Liver (tissue), 10 donors: ENCODE measurements at places on chromosomes 2 and 18.

DNA sequence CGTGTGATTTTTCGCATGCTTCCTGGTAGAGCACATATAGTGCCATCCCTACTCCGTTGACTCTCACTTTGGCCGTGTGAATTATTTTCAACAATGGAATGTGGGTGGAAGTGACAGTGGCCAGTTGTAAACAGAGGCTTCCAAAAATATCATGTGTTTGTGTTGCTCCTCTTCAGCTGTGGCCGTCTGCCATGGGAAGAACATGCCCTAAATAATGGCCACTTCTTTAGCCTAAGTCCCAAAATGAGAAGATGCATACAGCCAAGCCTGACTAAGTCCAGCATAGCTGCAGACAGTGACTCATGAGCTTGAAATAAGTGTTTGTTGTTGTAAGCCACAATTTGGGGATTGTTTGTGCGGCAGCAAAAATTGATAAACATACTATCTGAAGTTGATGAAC lies 8.9 kb upstream of the GALNT1 start:
- no peak overlapping the region for H3K27ac ChIP-seq
- no peak overlapping the region for H3K4me3 ChIP-seq
- no peaks in the 10 kb centered on the region for H3K27me3 ChIP-seq
- no peaks in the 10 kb centered on the region for H3K36me3 ChIP-seq
- no peak for DNase-seq

DNA sequence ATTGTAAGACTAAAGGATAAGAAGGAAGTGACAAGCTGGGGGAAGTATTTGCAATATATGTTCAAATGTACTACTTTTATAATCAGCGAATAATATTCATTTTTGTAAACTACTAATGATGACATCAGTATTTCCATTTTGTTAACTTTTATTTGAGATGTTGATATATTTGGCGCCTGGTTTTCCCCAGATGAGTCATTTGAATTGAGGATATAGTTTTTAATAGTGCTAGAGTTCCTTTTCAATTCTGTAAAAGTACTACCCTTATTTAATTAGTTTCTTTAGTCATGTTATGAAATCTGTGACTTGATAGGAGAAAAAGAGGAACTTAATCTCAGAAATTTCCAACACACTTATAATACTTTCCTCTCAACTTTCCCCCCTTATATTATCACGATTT lies 495.3 kb downstream of the IRS1 start:
- peaks cover 1% of the 10 kb centered on the region for H3K4me1 ChIP-seq
- H3K36me3 ChIP-seq = no peaks in the 10 kb centered on the region
- no peak for DNase-seq
- no peak overlapping the region for H3K27ac ChIP-seq
- H3K27me3 ChIP-seq = no peaks in the 10 kb centered on the region

DNA sequence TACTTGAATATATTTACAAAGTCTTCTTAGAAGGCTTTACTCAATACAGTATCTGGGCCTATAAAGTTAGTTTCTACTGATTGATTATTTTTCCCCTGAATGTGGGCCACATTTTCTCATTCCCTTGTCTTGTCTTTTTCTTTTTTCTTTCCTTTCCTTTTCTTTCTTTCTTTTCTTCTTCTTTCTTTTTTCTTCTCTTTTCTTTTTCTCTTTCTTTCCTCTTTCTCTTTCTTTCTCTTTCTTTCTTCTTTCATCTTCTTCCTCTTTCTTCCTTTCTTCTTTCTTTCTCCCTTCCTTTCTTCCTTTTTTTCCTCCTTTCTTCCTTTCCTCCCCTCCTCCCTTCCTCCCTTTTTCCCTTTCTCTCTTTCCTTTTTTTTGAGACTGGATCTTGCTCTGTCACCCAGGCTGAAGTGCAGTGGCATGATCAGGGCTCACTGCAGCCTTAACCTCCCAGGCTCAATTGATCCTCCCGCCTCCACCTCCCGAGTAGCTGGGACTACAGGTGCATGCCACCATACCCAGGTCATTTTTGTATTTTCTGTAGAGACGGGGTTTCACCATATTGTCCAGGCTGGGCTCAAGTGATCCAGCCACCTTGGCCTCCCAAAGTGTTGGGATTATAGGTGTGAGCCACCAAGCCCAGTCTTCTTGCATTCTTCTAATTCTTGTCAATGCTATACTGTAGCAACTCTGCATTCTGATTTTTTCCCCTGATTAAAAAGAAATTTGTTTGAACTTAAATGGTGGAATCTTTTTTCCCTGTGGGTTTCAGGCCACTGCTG lies 133.1 kb upstream of the FBXO11 start:
- no peaks in the 10 kb centered on the region for H3K36me3 ChIP-seq
- no peak overlapping the region for H3K27ac ChIP-seq
- no peak for DNase-seq
- no peaks in the 10 kb centered on the region for H3K4me1 ChIP-seq
- H3K27me3 ChIP-seq = no peaks in the 10 kb centered on the region

GRCh38 chr2:44844651-44845270 lies 96.7 kb upstream of the SIX3 start:
- H3K4me3 ChIP-seq = no peak overlapping the region
- no peak for DNase-seq
- no peaks in the 10 kb centered on the region for H3K4me1 ChIP-seq
- no peaks in the 10 kb centered on the region for H3K27me3 ChIP-seq

DNA sequence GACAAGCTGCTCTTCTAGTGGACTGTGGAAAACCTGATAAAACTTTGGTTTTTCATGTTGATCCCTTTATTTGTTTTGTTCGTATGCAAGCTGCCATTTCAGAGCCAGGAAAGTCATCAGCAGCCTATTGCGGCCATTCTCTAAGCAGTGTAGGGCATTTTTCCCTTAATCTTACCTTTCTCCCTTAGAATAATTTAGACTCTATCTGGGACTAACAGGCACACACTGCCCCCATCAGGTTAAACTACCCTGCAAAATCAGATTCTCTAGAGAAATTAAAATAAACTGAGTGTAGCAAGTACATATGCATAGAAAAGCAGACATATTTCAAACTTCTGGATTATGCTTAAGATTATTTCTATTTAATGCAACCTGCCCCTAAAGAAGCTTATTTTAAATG lies 347.5 kb downstream of the METTL4 start:
- no peaks in the 10 kb centered on the region for H3K4me1 ChIP-seq
- no peak overlapping the region for H3K4me3 ChIP-seq
- DNase-seq = no peak
- no peak overlapping the region for H3K27ac ChIP-seq

DNA sequence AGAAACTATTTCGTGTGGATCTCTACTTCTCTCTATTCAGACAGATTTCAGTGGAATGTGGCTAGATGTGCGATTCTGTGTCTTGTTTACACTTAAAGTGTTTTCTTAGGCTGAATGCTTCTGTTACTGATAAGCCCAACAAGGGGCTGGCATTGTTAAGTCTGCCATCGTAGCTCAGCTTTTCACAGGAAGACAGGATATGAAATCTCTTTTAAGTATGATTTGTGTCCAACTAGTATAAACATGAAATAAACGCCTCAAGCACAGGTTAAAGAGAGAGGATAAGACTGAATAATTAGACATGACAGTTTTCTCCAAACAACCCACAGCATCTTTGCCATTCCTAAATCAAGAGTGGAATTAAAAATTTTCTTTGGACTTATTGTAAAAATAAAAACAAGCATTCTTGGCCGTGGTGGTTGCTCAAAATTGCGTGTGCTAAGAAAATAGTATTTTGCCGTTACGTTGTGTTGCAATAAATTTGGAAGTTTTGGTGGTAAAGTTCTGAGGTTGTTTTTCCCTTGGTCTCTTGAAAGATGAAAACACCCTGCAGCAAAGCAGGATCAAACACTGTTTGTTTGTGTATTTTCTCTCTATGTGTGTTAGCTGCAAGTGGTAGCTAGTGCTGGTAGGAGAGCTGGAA lies 1.0 kb downstream of the VIT start:
- no peaks in the 10 kb centered on the region for H3K4me1 ChIP-seq
- H3K4me3 ChIP-seq = no peak overlapping the region
- H3K27me3 ChIP-seq = no peaks in the 10 kb centered on the region
- H3K27ac ChIP-seq = no peak overlapping the region
- H3K36me3 ChIP-seq = no peaks in the 10 kb centered on the region

- H3K4me1 ChIP-seq = peaks cover 2% of the 10 kb centered on the region
- no peaks in the 10 kb centered on the region for H3K36me3 ChIP-seq
- no peak overlapping the region for H3K4me3 ChIP-seq
- H3K27ac ChIP-seq = no peak overlapping the region
These were observed 113.1 kb upstream of the OSR1 start for GRCh38 chr2:19471491-19471890.

- no peak overlapping the region for H3K4me3 ChIP-seq
- no peaks in the 10 kb centered on the region for H3K4me1 ChIP-seq
- no peaks in the 10 kb centered on the region for H3K36me3 ChIP-seq
These were observed 314.5 kb downstream of the OSR1 start for GRCh38 chr2:19043893-19044292.

- H3K4me1 ChIP-seq = no peaks in the 10 kb centered on the region
- no peak for DNase-seq
- H3K36me3 ChIP-seq = no peaks in the 10 kb centered on the region
- no peaks in the 10 kb centered on the region for H3K27me3 ChIP-seq
- no peak overlapping the region for H3K4me3 ChIP-seq
These were observed 11.2 kb upstream of the INPP4A start for GRCh38 chr2:98433363-98433964.

DNA sequence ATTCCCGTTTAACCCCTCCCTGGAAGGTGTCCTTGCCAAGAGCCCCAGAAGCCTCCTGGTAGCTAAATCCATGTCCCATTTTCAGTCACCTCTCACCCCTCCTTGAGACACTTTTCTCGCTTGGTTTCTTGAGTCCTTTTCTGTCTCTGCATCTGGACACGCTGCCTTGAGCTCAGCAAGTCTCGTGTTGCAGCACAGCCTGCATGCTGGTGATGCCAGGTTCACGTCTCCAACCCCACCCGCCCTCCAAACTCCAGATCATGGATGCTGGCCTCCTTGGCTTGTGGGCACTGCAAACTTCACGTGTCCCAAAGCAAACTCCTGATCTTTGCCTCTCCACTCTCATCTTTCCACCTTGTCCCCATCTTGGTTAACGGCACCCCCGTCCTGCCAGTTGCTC lies 39.3 kb downstream of the CENPO start:
- no peaks in the 10 kb centered on the region for H3K27me3 ChIP-seq
- H3K27ac ChIP-seq = no peak overlapping the region
- no peak overlapping the region for H3K4me3 ChIP-seq
- peaks cover 2% of the 10 kb centered on the region for H3K4me1 ChIP-seq
- H3K36me3 ChIP-seq = no peaks in the 10 kb centered on the region

DNA sequence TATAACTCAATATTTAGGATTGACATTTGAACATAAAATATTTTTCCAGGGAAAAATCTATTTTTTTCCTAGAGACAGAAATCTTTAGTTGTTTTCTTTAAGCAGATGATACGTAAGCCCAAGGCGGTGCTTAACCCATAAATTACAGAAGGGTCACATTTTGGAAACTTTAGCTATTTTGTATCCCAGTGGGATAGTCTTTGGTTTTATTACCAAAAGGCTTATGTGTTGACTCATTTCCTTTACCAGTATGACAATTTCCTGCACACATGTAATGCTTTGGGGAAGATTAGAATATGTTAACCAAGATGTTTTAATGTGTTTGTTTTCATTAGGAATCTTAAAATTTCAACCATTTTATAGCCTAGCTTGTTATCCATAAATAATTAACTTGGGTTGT lies 24.8 kb downstream of the DYNC1I2 start:
- no peak overlapping the region for H3K4me3 ChIP-seq
- no peak overlapping the region for H3K27ac ChIP-seq
- no peak for DNase-seq
- H3K27me3 ChIP-seq = no peaks in the 10 kb centered on the region

- H3K27me3 ChIP-seq = no peaks in the 10 kb centered on the region
- H3K4me3 ChIP-seq = no peak overlapping the region
- DNase-seq = no peak
- H3K36me3 ChIP-seq = no peaks in the 10 kb centered on the region
- no peak overlapping the region for H3K27ac ChIP-seq
- no peaks in the 10 kb centered on the region for H3K4me1 ChIP-seq
These were observed 176.4 kb downstream of the TMEM247 start for GRCh38 chr2:46655551-46656436.

GRCh38 chr2:200314976-200315567 lies 8.6 kb downstream of the SPATS2L start:
- H3K4me3 ChIP-seq = no peak overlapping the region
- H3K4me1 ChIP-seq = peaks cover 63% of the 10 kb centered on the region
- no peak for DNase-seq
- no peak overlapping the region for H3K27ac ChIP-seq
- no peaks in the 10 kb centered on the region for H3K36me3 ChIP-seq

- DNase-seq = no peak
- H3K4me3 ChIP-seq = no peak overlapping the region
- no peaks in the 10 kb centered on the region for H3K4me1 ChIP-seq
- no peak overlapping the region for H3K27ac ChIP-seq
- no peaks in the 10 kb centered on the region for H3K27me3 ChIP-seq
These were observed 157.6 kb downstream of the ATAD2B start for GRCh38 chr2:23769364-23769763.

DNA sequence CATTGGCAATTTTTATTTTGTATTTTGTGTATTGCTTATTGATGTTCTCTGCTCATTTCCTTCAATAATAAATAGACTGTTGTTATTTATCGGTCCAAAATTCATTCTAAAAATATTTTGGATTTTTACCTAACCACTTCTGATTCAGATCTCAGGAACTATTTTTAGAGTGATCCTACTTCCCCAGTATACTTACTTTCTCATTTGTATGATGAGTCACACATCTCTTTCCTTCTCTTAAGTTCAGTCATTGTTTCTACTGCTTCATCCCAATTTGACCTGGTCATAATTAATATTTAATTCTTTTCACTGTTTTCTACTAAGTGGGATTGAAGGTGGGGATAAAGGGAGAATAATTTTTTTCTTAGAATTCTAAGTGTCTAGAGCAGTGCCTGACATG lies 75.1 kb downstream of the AGPS start:
- H3K36me3 ChIP-seq = peaks cover 13% of the 10 kb centered on the region
- H3K27me3 ChIP-seq = no peaks in the 10 kb centered on the region
- no peak for DNase-seq
- no peak overlapping the region for H3K4me3 ChIP-seq

- no peaks in the 10 kb centered on the region for H3K36me3 ChIP-seq
- DNase-seq = no peak
- H3K27ac ChIP-seq = no peak overlapping the region
- H3K4me3 ChIP-seq = no peak overlapping the region
- peaks cover 19% of the 10 kb centered on the region for H3K4me1 ChIP-seq
- H3K27me3 ChIP-seq = no peaks in the 10 kb centered on the region
These were observed 290.7 kb upstream of the ID2 start for GRCh38 chr2:8391126-8391525.
